ENCODE measurements at places on chromosomes 4 and X. TPM values are rescaled to one million over a fixed set of nuclear protein-coding genes. Genes with fewer than 3 reads are reported as not detected.
A peak's percentile ranks its signal among the peaks of the same experiment; 100 is the strongest.

- DNase-seq: no peak
These were observed 22.8 kb downstream of the GPRIN3 start for GRCh38 chr4:89284828-89285227.

- DNase-seq: no peak
These were observed 34.4 kb downstream of the NFKB1 start for GRCh38 chr4:102535398-102536082.

GRCh38 chrX:54093571-54093970, 49.3 kb upstream of the PHF8 start:
- DNase-seq: no peak

DNA sequence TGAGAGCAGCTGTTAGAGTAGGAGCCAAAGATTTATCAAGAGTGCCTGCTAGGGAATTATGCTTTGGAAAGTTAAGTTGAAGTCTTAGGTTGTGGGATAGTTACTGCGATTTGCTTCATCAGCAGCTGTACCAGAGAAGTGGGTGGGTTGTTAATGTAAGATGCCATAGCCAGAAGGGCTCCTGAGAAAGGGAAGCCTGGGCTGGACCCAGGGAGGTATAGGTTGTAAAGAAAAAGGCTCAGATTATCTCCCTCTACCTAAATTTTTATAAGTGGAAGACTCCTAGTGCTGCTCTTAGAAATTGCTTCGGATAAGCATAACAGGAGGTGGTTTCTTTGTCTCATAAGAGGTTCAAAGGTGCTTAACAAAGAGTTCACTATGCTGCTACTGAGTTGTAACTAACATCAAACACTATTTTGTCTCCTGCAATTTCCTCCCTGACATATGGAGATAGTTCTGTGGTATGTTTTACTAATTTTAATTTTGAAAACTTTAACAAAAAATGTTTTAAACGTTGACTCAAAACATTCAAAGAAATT, 356.9 kb downstream of the DTHD1 start:
- DNase-seq: no peak

DNA sequence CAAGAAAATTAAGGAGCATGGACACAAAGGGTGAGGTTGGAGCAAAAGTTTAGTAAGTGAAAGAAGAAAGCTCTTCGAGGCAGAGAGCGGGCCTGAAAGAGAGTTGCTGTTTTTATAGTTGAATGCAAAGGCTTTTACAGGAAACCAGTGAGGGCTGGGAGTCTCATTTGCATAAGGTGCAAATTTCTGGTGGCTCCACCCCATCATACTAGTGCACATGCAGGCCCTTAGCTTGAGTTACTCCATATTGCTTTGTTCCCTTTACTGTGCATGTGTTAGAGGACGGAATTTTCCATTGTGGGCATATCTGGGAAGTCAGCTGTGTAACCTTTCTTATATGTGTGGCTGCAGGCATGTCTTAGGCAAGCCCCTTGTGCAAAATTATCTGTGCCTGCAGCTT, 48.0 kb downstream of the CPE start:
- DNase-seq: no peak

- DNase-seq: no peak
These were observed 68.4 kb downstream of the TAPT1 start for GRCh38 chr4:16157609-16158503.

GRCh38 chr4:94648699-94649098, 109.1 kb upstream of the BMPR1B start:
- DNase-seq: no peak

DNA sequence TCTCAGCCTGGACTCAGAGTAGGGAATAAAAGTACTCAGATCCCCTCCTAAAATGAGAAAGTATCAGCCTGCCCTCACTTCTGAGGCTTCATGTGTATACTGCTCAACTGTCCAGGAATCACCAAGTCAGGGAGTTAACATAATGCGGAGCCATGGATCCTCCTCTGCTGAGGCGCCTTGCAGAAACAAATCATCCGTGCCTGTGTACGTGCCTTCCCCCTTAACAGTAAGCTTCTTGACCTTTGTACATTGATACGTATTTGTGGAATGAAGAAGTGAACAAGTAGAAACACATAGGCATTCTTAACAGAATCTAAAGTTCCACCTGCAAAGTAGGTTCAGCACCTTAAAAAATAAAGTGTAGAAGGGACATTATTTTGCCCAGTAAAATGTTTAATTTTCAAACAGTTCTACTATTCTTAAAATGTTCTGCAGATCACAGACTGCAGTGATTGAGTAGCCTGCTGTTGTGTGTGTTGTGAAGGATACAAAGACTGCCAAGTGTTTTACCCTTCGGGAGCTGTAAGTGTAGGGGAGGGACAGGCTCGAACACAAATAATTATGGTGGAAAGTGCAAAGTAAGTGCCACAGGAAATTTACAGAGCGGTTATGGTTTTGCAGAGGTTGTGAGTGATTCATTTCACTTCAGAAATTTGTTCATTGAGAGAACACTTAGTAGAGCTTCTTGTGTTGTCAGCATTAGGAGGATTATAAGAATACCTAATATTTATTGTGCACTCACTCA, 61.9 kb downstream of the ARHGAP10 start:
- no peak for DNase-seq

GRCh38 chrX:103817502-103817901, 14.6 kb downstream of the RAB9B start:
- DNase-seq: no peak

DNA sequence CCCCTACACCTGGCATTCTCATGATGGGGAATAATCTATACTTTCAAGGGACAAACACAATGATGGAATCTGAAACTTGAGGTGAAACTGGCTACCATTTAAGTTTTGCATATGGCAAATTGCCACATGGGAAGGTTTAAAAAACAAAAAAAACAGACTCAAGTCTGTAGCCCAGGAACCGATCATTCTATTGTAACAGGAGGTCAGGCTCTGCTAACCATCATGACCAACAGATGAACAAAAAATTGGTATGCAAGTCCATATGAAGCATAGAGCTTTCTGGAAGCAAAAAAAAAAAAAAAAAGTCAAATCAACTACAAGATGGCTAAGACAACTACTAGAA, 594.3 kb upstream of the DIPK2B start:
- no peak for DNase-seq

GRCh38 chr4:14165222-14165920, 537.8 kb upstream of the BOD1L1 start:
- DNase-seq: no peak

DNA sequence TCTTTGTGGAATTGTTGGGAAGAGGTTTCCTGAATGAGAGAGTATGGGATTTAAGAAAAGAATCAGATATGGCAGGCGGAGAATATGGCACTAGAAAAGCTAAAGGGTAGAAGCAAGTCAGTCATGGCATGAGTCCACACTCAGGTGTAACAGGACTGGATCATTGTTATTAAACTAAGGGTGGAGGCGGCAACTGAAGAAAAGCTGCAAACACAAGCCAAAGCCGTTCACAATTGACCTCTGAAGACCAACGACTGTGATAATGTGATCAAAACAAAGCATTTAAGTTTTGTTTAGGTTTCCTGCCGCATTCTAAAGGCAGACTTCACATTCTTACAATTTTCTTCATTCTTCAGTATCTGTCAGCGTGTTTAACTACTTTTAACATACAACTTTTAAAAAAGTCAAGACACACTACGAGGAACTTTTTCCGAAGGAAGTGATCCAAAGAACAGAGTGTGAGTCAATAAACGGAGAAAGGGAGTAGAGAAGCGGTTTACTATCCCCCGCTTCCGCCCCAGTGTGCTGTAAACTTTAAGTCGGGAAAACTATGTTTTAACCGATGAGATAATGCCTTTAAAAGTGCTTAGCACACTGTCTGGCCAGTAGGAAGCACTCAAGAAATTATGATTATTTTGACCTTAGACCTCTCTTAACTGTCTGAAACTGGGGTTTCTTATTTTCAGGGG, 909 bp upstream of the SLAIN2 start:
- DNase-seq: peak; percentile 39

GRCh38 chr4:189941005-189941450, 356 bp downstream of the FRG1 start:
- no peak for DNase-seq

DNA sequence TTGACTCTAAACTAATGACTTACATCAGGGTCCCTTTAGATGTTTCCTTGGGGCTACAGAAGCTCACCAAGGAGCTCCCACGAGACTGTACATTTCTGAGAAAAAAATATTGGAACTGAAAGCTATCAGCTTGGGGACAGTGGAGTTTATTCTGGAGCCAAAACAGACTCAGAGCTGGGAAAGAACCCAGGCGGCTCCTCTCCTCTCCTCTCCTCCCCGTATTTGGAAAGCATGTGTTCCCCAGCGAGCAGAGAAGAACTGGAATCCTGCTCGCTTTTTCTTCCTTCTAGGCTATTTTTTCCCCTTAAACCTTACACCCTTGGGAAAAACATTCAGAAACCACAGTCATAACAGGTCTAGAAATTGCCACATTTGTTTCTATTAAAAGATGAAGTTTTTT, 4.3 kb upstream of the MAP7D3 start:
- DNase-seq: no peak

DNA sequence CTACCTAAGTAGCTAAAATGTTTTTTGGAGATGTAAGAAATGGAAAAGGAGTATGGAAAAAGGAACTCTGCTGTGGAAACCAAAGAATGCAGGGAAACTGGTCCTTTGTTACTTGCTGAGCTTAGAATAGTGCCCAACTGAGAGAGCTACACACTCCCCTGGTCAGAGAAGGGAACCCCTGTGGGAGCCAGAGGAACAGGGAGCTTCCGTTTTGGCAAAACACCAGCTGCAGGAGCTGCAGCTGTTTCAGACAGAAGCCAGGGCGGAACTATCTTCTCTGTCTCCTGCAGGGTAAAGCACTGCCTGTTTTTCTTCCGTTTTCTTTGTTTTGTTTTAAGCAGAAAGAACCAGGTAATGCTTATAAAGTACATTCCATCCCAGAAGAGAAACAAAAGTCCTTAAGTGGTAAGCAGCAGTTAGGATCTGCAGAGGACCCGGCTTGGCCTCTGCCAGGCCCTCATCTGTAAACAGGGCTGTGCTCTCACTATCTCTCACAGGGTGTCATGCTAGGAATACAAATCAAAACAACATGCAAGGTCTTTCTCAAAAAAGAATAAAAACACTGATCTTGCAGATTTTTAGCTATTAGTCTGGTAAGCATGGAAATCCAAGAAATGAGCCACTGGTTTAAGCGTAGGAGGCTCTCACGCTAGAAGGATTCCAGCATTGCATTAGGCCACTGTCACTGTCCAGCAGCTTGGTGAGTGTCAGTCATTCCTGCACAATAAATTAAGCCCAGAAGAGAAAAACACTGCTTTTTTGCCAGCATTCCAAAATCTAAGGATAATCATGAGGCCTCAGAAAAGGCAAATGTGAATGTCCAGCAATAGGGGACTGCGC, 76.1 kb downstream of the CHST7 start:
- DNase-seq: peak; percentile 56

- DNase-seq: no peak
These were observed 208.2 kb downstream of the TENM3 start for GRCh38 chr4:182451441-182451840.

- DNase-seq: peak; percentile 88
These were observed 791 bp downstream of the GUCY1B1 start for GRCh38 chr4:155759372-155760252.

DNA sequence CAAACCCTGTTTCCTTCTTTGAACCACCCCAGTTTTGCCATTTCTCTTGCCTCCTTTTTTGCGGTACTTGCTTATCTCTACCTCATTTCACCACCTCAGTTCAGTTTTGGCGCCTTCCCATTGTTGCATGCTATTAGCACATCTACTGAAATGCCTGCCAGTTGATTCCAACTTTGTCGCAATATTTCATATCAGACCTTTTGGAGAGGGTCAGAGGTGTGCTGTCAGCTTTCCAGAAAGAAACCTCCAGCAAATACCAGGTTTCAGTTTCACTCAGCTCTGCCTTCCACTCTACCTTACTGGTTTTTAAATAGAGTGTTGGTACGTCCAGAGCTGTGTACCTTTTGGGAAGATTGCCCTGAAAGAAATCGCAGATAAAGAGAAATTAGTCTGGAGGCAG, 91.9 kb upstream of the CPEB2 start:
- DNase-seq: no peak

SPINK2 gene
- 0.74 TPM for total RNA-seq

EFHC2 gene
- total RNA-seq: 14.6 TPM

EDA2R gene
- 1.2 TPM for total RNA-seq

CDKL2 gene
- total RNA-seq: 0.64 TPM

TMPRSS11A gene
- total RNA-seq: not detected

BTK gene
- total RNA-seq: 4.1 TPM

THAP6 gene
- 22.2 TPM for total RNA-seq

CXXC4 gene
- 5.0 TPM for total RNA-seq

LIMCH1 gene
- total RNA-seq: 232 TPM

RNF128 gene
- 0.15 TPM for total RNA-seq
